Hippocampal formation (tissue), 2 donors: ENCODE measurements at places on chromosomes 1 and 21.

- DNase-seq = no peak
These were observed 438.8 kb upstream of the B3GALT2 start for GRCh38 chr1:193625255-193625654.

GRCh38 chr1:1039145-1039910 lies 19.4 kb downstream of the AGRN start:
- DNase-seq = no peak

DNA sequence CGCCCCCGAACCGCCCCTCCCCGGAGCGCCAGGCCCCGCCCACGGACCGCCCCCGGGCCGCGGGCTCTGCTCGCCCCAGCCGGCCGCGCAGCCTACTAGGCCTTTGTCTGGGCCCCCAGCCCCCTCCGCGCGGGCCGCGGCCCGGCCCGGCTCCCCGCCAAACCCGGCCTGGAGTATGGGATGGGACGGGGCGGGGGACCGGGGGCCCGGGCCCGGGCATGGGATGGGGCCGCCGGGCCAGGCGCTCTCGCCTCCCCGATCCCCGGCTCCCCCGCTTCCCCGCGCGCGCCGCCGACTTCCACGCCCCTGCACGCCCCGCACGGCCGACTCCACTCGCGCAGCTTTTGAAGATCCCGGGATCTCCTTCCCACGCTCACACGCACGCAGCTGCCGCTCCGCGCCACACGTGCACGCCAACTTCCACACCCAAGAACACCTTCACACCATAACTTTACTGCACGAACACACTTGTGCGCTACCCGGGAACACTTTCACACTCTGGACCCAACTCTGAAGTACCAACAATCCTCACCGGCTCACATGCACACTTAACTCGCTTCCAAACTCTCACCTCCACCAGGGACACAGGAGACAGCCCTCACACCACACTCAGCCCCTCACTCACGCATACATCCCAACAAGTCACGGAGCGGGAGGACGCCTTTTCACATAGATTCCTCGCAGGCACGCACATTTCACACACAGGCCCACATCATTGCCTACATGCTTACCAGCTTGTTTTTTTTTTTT lies 437 bp upstream of the HSPG2 start:
- DNase-seq = peak; percentile 90

GRCh38 chr1:147109041-147109440 lies 63.2 kb downstream of the PRKAB2 start:
- DNase-seq = no peak

DNA sequence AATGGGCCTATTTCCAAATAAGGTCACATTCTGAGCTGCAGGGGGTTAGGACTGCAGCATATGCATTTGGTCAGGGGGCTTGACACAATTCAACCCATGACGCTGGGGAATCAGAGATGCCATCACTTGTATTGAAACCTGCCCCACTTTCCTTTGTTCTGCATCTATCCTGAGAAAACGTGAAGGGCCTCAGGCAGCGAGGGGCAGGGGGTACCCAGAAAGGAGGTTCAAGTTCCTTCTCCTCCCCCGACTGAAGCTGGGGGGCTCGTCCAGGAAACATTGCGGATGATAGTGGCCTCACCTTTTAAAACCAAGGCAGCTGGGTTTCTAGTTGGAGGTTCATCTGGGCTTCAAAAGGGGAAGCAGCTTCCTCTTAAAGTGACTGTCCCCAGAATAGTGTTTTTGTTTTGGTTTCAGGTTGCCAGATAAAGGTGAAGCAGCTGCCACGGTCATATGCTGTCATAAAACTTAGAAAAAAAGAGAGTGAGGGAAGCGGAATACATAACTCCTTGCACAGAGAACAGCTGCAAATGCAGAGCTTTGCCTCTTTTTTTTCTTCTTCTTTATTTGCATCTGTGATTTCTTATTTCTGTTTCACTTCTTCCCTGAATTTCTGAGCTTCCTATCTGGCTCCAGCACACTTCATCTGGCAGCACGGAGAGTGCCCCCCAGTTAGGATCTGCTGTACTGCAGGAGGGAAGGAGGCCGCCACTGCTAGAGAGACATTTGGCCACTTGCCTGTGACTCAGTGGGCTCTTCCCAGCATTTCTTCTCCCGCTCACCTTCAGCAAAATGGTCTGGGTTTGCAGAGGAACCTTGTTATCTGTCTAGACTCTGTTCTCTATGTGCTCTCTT lies 142.0 kb downstream of the AJAP1 start:
- DNase-seq = no peak

DNA sequence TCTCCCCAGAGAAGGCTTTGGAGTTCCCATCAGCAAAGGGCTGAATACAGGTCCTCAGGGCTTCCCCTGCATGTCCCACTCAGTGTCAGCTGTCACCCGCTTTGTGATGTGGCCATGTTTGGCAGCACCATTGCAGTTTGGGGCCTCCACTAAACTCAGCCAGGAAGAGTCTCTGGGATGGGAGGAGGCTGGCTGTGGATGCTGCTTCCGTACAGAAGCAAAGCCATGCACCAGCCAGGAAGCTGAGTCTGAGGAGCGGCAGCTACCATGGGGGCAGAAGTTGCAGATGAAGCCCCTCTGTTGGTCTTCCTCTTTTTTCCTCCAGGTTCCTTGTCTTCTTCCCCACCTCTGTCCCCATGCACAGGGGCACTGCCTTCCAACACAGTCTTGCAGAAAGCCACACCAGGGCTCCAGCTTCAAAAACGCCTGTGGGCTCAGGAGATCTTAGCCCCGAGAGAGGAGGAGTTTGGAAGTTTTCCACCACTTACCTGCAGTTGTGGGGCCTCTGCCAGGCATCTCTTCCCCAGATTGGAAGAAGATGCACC lies 416.8 kb downstream of the NPHP4 start:
- DNase-seq = no peak

- no peak for DNase-seq
These were observed 2.7 kb downstream of the DIO1 start for GRCh38 chr1:53896635-53897229.

- DNase-seq = no peak
These were observed 114.7 kb downstream of the PBX1 start for GRCh38 chr1:164673584-164674214.

DNA sequence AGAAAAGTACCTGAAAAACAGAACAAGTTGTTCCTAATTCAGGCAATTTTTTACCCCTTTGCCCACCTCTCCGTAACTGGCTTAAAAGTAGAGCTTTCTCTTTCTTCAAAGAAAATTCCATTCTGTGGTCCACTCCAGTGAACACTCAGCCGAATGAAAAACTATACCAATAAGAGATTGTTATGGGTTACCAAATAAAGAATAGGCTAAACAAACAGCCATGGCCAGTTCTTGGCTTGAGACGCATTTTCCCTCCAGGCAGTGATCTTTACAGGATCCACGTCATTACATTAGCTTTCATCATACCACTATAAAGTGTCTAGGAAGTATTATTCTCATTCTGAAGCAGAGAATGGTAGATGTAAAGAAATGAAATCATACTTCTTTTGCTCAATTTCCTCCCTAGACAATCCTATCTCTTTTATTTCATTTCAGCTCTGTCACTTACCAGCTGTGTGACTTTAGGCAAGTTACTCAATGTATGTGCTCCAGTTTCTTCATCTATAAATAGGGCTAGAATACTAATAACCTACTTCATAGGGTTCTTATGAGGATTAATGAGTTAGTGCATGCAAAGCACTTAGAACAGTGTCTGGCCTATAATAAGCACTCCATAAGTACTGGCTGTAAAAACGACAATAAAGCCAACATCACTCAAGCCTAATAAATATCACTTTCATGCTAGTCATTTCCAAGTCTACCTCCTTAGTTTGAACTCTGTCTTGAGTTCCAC lies 26.5 kb upstream of the TRIM45 start:
- DNase-seq = no peak
